ENCODE measurements at places on chromosomes 5 and 9. TPM values are rescaled to one million over a fixed set of nuclear protein-coding genes. Genes with fewer than 3 reads are reported as not detected.

TMEM167A gene
- total RNA-seq, result 116 TPM

C1QTNF2 gene
- not detected for total RNA-seq

SUSD3 gene
- 4.4 TPM for total RNA-seq

MYOZ3 gene
- total RNA-seq, result 0.42 TPM

MEIKIN gene
- not detected for total RNA-seq

POC5 gene
- 11.1 TPM for total RNA-seq

DNAJC21 gene
- 24.1 TPM for total RNA-seq

RGP1 gene
- 19.9 TPM for total RNA-seq

TBC1D13 gene
- 34.1 TPM for total RNA-seq

FGF1 gene
- total RNA-seq, result 0.42 TPM

ACSL6 gene
- 14.5 TPM for total RNA-seq

FRMD3 gene
- 18.1 TPM for total RNA-seq

SREK1 gene
- total RNA-seq, result 126 TPM

FAM153A gene
- total RNA-seq, result 7.7 TPM

LCN1 gene
- total RNA-seq, result not detected

HAND1 gene
- not detected for total RNA-seq

CD180 gene
- 3.2 TPM for total RNA-seq

PIP5K1B gene
- total RNA-seq, result 9.9 TPM

Measured in adrenal gland (tissue), 19 donors.